ENCODE measurements at places on chromosomes 5 and 9. TPM values are rescaled to one million over a fixed set of nuclear protein-coding genes. Genes with fewer than 3 reads are reported as not detected.

Gene CATSPER3
- 1.3 TPM for total RNA-seq

GRCh38 chr5:78519198-78519941 is 129.2 kb downstream of the LHFPL2 start:
- DNase-seq: no peak

Gene IGFBPL1
- total RNA-seq: 0.87 TPM

- no peak for DNase-seq
Measured at GRCh38 chr5:93891491-93892480, 150.4 kb upstream of the POU5F2 start.

DNA sequence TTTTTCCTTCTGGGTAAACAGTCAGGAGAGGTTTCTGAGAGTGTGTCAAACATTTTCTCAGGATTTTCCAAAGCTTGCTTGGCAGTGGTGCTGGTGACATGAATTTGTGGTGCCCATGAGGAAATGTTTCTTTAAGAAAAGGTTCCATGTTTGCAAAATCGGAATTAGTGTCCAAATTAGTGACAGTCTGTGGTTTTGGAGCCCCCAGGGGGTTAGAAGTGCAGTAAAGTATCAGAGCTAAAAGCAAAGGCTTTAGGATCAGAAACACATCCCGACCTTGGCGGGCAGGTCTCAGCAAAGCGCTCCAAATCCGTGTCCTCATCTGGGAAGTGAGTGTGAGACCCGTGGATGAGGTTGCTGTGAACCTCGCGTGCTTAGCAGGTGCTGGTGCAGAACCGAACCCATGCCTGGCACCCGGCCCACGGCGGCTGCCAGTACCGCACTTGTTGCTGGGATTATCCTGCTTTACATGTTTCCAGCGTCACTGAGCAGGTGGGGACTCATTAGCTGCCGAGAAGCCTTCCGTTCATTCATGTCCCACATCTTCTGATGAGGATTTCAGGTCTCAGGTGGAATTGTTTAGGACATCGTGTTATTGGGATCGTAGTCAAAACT is 70.8 kb upstream of the COL5A1 start:
- DNase-seq: peak; percentile 39

DNA sequence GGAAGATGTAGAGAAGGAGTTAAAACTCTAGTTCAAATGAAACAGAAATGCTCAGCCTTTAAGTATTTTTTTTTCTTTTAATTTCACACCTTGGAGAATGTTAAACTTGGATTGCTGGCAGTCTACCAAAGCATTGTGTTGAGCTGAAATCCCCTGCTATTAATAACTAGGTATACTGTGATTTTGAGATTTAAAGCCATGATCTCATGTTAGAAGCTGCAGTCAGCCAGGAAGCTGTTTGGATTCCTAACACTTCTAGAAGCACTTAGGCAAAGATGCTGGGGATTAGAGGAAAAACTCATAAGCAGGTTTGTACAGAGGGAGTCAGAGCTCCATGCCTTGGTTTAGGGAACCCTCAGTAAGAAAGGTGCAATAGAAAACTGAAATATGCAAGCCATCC is 141.4 kb downstream of the KIF4B start:
- no peak for DNase-seq

Gene ZFP37
- total RNA-seq: 0.76 TPM

DNA sequence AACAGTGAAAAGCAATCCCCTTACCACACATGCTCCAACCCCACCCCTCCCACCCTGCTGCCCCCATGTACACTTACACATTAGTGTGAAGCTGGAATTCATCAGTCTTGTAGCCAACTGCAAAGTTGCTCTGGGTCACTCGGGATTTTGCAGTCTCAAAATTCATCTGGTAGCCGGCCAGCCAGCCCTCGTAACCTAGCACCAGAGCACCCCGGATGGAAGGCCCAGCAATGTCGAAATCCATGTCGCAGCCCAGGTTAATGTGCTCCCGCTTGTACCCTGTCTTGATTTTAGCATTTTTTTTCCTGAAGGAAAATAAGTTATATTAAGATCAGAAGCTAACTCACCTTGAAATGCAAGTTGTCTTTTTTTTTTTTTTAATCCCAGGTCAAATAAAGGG is 12.2 kb upstream of the C5orf15 start:
- no peak for DNase-seq

Gene EGFL7
- total RNA-seq: 17.7 TPM

- DNase-seq: no peak
Measured at GRCh38 chr5:142106061-142106460, 2.5 kb upstream of the NDFIP1 start.

DNA sequence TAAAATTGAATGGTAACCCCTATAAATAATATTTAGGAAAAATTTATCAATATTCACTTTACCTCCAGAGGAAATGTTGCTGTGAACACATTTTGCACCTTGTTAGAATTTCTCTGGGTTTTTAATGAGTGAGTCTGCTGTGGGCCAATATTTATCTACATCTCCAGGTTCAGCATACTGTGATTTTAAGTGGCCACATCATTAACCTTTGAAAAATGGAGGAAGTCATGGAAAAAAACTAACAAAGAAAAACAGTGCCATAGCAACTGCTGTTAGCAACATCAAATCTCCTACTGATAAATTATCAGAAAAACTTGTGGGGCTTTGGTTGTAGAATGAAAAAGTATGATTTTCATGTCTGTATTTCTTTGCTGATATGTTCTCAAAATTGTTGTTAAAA is 55.0 kb downstream of the CD180 start:
- no peak for DNase-seq

GRCh38 chr9:125932012-125932411 is 184.8 kb downstream of the PBX3 start:
- DNase-seq: no peak

Data from pancreas (tissue), 10 donors.